AG09309 (cell line): ENCODE measurements at places on chromosomes 5 and 9.

DNA sequence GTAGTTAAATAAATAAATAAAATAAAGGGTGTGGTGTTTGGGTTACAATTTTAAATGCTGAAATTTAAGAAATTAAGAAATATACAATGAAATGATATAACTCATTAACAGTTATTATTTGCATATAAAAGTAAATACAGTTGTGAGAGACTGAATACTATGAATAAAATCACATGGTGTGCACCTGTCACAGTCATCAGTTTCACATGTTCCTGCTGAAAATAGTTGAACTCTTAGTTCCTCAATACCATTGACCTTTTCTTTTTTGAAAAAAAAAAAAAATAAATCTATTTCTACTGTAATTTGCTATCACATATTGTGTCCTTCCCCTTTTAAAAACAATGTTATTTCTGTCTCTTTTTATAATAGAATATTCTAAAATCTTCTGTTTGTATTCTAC is 130.9 kb upstream of the CHD1 start:
- DNase-seq: no peak

- no peak for DNase-seq
Observed at GRCh38 chr5:38613992-38614836, 57.8 kb upstream of the LIFR start.

- DNase-seq: no peak
Observed at GRCh38 chr5:36669015-36669651, 62.7 kb downstream of the SLC1A3 start.

- DNase-seq: no peak
Observed at GRCh38 chr5:133472829-133473228, 139.5 kb downstream of the FSTL4 start.

DNA sequence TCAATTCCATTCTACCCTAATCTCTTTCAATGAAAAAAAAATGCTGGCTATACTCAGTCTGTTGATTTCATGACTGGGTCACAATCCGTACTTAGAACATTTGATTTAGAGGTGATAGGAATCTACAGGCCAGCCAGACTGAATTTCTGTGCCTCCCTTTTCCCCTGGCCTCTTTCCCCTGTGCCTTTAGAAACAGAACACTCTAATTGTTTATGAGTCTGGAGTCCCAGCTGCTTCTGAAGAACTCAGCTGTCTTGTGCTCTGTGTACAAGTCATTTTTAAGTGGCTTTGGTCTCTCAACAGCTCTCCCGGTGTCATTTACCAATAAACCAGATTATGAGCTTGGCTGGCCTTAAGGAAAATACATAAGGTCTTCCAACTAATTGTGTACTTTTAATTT is 94.1 kb upstream of the ITGA2 start:
- no peak for DNase-seq

DNA sequence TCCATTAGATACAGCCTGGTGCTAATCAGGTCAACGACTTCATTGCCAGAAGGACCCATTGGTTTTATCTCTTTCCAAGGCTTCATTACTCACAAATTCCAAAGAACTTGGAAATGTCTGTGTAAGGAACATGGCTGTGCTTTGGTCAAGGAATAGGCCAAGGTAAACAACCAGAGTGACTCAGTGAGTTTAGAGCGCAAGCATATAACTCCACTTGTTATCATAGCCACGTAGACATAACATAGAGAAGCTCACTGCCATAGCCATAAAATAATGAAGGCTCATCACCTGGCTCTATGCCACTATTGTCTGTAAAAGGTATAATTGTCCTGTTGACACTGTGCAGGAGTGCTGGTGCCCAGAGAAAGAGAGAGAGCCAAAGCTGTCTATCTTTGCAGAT is 139.3 kb upstream of the PLCXD3 start:
- peak; percentile 10 for DNase-seq

DNA sequence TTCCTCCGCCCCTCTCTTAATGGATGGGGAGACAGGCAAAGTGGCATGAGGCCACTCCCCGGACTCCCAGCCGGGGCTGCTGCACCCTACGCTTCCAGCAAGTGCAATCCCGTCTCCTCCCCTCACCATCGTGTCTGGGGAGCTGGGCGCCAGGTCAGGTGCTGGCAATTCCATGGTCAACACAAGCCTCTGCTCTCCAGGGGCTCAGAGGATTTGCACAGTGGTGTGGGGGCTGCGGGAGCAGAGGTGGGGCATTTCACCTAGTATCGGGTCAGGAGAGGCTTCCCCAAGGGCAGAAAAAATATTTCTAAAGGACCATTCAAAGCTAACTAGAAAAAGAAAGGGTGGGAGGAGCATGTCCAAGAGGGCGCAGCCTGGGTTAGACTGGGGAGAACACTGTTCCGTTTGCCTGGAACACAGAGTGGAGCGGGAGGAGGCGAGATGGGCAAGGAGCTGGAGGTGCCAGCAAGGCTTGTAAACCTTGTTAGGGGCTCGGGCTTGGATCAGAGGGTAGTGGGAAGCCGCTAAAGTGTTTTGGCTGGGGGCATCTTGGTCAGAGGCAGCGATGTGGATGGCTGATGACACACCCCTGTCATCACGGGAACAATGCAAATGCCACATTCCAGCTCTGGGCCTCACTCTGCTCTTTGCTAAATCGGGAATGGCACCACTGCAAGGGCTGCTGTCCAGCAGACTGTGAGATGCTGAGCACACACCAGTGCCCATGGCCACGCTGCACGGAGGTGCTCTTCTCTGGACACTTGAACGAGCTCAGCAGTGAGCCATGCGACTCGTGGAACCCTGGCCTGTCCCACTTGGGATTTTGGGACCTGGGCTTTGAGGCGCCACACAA is 191.7 kb downstream of the CDK5RAP2 start:
- no peak for DNase-seq

GRCh38 chr5:168171901-168172759 is 119.3 kb upstream of the WWC1 start:
- no peak for DNase-seq

- no peak for DNase-seq
Observed at GRCh38 chr9:137027369-137028262, at the start of gene ABCA2. TSS of gene ABCA2 (minus strand) at chr9:137028237. CDS start at chr9:137028140, 97 bp downstream.

DNA sequence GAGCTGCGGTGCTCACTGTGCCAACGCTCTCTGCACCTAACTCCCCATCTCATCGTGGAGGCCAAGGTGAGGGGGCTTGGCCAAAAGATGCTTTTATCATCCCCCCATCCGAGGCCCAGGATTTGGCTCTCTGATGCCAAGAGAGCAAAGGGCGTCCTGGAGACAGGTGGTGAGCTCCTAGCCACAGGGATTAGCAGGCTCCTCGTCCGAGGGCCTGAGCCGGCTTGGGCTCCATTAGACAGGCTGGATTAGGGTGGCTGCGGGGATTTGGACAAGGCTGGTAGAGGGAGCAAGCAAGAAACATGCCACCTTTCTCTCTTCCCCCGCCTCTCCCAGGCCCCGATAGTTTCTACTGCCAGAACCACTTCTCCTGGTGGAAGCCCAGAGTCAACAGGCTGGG is 1.0 kb upstream of the GRM6 start:
- DNase-seq: no peak

- DNase-seq: no peak
Observed at GRCh38 chr9:89053301-89053700, 62.0 kb downstream of the S1PR3 start.

GRCh38 chr5:143806579-143806978 is 5.4 kb upstream of the HMHB1 start:
- DNase-seq: no peak

DNA sequence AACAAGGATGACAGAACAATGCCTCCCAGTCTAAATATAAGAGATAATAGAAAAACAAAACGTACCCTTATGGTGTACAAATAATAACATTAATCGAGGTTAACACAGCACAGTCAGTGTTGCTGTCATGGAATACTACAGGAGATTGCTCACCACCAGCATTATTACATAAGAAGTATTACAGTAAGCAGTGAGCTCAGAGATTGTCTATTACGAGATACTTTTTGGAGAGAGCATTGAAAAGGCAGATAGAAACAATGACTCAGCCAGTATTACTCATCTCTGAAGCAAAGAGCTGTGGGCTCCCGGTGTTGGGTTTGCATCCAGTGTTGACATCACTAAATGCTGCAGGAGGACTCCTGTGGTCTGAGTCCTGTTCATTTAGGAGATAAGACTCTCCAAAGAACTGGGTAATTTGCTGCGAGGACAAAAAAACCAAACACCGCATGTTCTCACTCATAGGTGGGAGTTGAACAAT is 191.9 kb upstream of the SEMA6A start:
- no peak for DNase-seq

DNA sequence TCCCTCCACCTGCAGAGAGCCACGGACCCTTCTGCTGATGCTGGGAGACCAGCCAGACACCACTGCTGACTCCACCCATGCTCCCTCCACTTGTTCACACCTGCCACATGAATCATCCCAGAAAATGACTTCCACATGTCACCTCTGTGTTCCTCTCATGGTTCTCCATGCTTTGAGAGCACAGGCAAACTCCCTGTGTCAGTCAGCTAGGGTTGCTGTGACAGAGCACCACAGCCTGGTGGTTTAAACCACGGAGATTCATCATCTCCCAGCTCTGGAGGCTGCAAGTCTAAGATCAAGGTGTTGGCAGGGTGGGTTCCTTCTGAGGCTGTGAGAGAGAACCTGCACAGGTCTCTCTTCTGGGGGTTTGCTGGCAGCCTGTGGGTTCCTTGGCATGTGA is 381.4 kb downstream of the GADD45G start:
- DNase-seq: no peak

GRCh38 chr5:155299386-155300005 is 285.9 kb downstream of the KIF4B start:
- no peak for DNase-seq

GRCh38 chr9:90046317-90046861 is 441.6 kb downstream of the GADD45G start:
- no peak for DNase-seq

DNA sequence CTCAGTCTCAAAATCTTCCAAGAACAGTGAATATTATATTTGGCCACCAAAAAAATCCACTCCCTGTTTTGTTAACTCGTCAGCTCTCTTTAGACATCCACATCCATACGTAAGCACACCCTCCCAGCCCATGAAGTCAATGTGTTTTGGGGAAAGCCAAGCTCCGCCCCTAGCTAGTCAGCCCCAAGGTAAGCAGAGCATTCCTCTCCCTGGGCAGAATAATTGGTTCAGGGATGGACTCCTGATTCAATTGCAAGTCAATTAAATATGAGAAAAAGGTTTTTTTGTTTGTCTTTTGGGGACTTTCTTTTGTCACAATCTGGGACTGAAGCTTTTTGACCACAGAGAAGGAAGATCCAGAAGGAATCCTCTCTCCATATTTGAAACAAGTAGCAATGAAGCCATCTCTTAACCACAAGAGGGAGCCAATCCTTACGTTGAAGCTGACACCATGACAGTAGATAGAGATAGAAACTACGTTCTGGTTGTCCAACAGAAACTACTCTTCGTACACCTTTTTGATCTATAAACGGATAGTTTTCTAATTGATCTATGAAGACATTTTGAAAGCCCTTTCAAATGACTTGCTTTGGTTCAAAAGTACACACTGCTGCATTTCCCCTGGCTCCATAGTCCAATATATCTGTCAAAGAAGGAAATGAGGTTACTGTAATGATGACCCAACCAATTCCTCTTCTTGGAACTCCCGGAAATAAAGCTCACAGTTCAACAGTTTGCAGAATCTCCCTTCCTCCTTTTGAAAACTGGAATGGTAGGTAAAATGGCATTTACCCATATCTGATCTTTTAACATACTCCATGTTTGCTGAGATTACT is 166.4 kb downstream of the TLE1 start:
- DNase-seq: peak; percentile 35

GRCh38 chr5:14627270-14627669 is 37.2 kb upstream of the OTULIN start:
- DNase-seq: no peak

DNA sequence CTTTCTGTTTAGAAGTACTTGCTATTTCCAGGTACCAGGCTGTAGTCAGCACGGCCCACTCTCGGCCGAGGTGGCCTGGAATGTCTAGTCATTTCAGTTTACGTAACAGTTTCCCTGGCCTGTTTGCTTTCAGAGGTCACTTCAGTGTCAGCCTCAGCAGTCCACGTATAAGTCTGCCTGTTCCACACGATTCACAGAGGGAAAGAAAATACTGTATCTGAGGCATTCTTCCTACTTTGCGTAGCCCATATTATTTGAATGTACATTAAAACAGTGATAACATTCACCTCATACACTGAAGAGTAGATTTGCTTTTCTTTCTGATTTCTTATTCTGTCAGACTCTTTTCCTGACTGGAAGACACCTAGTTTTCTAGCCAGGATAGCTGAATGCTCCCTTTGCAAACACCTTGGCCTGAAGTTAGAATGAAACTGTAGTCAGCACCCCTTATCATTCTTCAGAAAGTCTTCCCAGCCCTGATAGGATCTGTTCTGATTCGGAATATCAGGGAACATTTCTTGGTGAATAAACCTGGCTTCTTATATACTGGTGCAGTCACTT is 140.9 kb downstream of the AOPEP start:
- peak; percentile 71 for DNase-seq

- no peak for DNase-seq
Observed at GRCh38 chr9:6686396-6686795, 40.9 kb upstream of the GLDC start.

- DNase-seq: no peak
Observed at GRCh38 chr5:95446560-95447221, 55.5 kb downstream of the FAM81B start.

DNA sequence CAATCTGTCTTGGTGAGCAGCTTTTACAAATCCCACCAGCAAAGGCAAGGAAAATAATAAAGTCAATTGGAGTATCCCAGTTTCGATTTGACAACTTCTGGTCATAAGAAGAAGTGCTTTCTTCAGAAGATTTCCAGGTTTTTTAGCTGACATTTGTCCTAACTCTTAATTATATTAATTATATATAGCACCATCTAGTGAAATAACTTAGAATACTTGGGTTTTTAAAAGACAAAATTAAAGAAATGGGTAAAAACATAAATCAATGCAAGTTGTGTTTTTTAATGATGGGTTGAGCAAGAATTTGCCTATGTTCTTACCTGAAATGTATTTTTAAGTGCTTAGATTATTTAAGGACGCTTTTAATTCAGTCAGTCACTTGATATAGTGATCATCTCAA is 421.8 kb downstream of the ACTL7B start:
- no peak for DNase-seq

DNA sequence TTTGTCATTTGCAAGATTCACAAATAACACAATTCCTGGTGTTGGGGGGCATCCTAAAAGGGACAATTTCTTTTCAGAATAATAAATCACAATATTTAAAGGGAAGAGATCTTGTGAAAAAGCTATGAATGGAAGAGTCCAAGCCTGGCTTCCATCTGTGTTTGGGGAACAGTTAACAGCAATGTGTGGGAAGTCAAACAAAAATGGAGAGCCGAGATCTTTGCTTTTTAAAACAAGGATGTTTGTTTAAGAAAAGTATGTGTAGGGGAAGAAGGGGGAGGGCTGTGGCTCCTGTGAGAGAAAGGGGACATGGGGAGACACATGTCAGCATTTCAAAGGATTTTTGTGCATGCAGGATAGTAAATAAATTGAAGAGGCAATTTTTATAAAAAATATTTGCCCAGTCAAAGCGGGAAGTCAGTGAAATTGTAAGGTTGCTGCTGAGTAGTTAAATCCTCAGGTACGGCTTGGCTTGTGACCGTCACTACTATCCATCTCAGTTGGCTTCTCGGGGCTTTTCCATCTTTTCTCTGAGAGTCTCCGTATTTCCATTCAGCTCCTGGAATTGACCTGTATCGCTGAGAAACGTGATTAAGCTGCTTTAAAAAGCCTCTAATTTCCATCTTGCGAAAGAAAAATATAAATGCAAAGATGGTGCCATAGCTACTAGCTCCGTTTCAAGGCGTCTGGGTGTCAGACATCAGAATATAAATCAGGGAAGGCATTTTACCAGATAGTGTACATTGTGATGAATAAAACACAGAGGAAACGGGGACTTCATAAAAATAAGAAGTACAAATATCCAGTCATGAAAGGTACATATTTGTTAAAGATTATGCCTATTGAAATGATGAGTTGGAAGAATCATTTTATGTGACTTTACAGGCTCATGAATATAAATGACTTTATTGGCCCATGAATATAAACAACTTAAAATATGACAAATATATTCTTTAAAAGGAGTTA is 52.9 kb upstream of the VCAN start:
- DNase-seq: no peak
